ENCODE measurements at places on chromosomes 2 and 18.

DNA sequence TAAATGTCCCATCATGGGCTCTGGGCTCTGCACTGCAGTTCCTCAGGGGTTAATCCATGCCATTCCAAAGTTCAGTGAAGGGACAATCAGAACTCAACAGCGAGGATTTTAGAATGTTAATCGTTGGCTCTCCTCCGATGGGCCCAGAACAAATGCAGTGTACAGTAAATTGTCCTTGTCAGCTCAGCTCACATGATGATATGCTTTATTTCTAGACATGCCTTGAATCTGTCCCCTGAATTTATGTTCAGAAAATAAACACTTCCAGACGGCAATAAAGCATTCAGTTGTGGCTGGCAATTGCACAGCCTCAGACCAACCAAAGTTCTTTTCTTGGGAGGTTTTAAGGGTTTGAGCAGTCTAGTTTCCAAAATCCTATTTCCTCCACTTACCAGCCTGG lies 981.2 kb downstream of the BCL11A start:
- no peak for DNase-seq

DNA sequence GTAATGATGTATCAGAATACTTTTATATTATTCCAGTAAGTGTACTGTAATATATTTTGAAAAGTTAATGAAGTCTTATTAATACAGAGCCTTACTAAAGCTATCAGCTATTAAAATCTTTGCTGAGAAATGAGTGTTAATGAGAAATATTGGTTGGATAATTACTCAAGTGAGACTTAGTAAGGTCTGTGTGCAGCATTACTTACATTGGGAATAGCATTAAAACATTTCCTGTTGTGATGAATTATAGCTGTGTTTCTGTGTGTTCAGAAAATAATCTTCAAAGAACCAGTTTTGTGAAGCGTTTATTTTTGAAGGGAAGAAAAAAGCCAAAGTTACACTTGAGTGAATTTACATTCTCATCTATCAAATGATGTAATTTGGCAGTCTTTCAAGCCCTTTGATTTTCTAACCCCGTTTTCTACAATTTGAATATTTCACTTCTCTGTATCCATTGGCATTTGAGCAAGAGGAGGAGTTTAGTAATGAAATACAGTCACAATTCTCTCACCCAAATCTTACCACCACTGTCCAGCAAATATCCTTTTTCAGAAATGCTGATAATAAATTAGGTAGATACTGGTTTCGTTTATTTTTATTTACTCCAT lies 123.5 kb upstream of the BOD1L2 start:
- DNase-seq: no peak

GRCh38 chr2:221399183-221399582 lies 172.9 kb downstream of the EPHA4 start:
- DNase-seq: no peak

- DNase-seq: no peak
These were observed 480.6 kb downstream of the SPAG16 start for GRCh38 chr2:213764849-213765248.

- peak; percentile 68 for DNase-seq
These were observed 37.4 kb downstream of the DNMT3A start for GRCh38 chr2:25304321-25304720.

DNA sequence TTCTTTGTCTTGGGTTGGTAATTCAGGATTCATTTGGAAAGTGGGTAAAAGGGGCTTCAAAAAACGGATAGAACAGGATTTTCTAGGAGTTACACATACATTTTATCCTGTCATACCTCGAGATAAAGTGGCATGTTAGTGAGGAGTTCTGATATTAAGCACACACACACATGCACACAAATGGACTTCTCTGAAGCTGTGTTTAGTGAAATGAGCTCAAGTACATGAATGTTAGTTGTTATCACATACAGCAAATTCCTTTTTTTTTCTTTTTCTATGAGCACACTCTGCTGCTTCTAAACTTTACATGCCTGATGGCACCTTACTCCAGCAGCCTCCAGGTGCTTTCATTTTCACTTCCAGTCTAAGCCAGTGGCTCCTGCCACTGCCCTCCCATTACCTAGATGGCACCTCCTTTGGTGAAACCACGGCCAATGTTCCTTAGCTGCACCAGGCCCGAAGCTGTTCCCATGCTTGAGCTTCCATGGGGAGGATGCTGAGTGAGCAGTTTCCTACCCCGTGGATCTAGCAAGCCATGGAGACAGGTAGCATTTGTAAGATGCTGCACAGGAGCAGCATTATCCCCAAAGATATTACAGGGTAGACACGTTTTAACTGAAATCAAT lies 49.7 kb downstream of the STAT1 start:
- no peak for DNase-seq

DNA sequence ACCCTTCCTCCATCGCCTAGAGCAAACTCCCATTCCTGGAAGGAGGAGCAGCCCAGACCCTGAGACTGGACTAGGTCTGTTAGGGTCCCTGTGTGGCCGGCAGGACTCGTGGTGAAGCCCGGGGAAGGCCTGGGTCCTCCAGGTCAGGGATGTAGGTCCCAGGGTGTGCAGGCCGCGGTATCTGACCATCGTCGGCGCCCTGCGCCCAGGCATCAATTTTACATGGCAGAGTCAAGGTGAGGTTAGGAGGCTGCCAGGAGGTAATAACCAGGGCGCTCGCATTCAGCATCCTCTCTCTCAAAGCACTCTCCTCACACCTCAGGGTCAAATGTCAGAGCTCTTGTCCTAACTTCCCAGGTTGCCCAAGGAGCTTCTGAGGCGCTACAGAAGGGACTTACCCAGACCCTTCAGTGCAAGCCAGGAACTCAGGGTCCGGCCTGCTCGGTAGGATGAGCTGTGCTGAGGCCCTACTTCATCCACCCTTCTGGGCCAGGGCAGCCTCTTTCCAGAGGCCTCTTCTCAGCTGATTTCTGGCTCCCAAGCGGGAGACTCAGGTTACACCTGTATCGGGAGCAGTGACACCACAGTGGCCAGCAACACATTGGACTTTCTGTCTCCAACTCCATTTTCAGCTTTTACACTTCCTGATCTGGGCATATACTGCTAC lies 628 bp downstream of the SH2D6 start:
- DNase-seq: no peak

DNA sequence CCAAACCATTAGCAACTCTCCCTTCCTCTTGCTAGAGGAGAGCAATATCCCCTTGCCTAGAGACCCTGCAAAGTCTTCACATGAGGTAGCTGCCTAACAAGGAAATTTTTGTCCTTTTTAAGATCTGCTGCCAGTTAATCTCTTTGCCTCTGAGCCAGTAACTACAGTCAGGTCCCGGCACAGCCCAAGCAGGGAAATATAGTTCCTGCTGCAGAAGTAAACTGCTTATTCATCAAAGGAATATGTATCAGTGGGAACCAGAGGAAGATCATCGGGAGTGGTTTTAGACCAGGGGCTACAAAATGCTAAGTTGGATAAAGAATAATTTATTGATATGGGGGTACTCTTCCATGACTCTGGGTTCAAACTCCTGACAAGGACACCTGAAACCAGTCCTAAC lies 30.6 kb downstream of the CACNB4 start:
- DNase-seq: no peak

GRCh38 chr2:26668041-26668440 lies 24.5 kb upstream of the KCNK3 start:
- no peak for DNase-seq

DNA sequence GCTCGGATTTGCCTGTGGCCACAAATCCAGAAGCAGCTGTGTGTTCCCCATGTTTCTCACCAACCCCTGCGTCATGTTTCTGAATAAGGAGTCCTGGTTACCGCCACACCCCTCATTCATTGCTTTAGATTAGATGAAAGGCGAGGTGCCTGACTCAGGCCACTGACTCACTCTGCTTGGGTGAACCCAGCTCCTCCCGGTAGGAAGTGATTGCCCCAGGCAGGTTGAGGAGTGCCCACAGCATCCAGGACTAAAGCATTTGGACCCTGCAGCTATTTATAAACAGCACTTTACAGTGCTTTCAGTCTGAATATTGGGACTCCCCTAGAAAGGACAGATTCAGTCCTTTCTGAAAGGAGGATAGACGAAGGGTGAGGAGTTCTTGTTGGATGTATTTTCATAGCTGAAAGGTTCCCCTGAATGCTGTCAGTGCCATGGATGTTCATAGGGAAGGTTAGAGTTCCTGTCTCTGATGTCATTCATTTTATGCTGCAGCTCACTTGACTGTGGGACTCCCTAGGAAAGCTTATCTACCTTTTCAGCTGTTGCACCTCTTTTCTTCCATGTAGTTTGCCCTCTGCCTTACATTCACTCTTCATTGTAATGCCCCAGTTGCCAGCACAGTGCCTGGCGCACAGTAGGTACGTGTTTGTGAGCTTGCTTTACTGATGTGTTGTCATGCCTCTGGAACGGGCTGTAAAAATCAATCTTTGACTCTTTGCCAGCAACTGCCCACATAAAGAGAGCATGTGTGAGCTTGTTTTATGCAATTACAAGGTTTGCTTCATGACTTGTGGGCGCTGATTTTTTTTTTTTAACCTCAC lies 14.9 kb downstream of the ITGA6 start:
- DNase-seq: no peak

GRCh38 chr2:5176764-5177163 lies 515.4 kb upstream of the SOX11 start:
- DNase-seq: no peak

- DNase-seq: no peak
These were observed 3.3 kb upstream of the MTLN start for GRCh38 chr2:110215566-110216158.

GRCh38 chr2:21055451-21055850 lies 11.6 kb upstream of the APOB start:
- DNase-seq: no peak

- no peak for DNase-seq
These were observed 4.2 kb downstream of the UGT1A1 start for GRCh38 chr2:233764264-233764663.

DNA sequence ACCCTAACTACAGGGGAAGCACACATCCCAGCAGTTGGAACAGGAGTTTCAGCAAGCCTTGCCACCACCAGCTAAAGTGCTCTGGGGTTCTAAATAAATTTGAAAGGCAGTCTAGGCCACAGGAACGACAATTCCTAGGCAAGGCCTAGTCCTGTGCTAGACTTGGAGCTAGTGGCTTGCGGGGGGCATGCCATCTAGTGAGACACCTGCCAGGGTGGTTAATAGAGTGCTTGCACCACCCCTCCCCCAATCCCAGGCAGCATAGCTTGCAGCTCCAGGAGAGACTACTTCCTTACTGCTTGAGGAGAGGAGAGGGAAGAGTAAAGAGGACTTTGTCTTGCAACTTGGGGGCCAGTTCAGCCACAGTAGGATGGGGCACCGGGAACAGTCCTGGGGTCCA lies 101.8 kb downstream of the SLC39A10 start:
- no peak for DNase-seq

GRCh38 chr2:143553261-143553660 lies 424.0 kb downstream of the ARHGAP15 start:
- no peak for DNase-seq

GRCh38 chr2:46942891-46943626 lies 27.5 kb upstream of the MCFD2 start:
- no peak for DNase-seq

DNA sequence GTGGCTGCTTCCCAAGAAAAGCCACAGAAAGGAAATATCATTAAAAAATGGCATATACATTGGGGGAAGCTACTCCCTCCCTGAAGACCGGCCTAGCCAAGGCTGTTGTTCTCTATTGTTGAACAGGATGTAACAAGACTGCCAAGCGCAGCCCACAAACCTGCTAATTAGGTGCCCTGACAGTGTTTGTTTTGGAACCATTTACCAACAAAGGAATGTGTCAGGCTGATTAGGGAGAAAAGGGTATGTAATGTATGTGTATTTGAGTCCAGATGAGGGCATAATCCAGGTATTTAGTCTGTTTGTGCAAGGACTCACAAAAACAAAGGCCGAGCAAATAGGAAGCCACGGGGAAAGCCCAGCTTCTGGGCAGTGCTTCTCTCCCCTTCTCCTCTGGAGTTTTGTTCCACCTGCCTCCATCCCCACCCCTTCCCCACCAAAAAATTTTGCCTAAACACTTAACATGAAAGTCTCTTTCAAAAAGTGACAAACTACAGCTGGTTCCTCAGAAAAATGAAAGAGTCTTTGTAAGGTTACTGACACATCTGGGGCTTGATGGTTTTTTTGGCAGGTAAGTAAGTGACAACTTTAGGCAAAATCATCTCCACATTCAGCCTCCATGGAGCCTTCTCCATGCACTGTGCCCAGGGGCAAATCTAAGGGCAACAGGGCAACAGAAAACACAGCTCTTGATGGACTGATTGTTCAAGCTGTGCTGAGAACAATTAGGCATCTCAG lies 78.3 kb upstream of the FZD5 start:
- DNase-seq: no peak

DNA sequence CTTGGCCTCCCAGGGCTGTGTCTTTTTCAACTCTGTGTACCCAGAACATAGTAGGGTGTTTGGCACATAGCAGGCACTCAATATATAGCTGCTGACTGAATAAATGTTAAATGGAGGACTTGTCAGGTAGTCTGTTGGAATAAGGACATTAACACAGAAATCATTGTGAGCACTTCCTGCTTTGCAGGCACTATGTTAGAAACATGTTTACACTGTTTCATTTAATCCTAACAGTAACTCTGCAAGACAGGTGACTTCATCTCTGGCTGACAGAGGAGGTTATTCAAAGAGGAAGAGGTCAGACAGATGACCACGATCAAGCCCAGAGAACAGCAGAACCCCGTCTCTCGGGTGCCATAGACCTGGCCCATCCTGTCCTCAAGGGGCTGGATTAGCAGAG lies 28.0 kb upstream of the PIEZO2 start:
- no peak for DNase-seq

DNA sequence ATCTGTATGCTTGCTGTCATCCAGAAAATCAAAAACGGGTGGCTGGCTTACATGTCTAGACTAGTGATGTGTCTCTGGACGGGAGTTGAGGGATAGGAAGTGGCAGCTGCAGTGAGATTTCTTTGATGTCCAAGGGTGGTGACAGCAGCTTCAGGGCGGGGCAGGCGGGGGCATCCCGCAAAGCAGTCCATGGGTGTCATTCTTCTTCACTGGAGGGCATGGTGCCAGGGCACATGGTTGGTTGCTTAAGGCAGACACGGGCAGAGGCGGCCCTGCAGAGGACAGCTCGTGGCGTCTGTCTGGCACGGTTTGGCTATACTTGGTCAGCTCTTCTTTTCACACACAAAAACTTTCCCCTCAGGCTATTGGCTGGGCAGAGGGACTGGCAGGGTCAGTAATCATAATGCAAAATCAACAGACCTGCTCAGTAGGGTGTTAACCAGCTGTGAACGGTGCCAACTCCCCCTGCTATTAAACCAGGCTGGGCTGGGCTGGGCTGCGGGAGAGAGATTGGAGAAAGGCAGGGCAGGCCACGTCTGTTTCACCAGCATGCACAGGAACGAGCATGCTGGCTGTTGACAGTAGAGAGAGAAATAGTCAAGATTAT lies 63.7 kb downstream of the COL4A3 start:
- DNase-seq: no peak

DNA sequence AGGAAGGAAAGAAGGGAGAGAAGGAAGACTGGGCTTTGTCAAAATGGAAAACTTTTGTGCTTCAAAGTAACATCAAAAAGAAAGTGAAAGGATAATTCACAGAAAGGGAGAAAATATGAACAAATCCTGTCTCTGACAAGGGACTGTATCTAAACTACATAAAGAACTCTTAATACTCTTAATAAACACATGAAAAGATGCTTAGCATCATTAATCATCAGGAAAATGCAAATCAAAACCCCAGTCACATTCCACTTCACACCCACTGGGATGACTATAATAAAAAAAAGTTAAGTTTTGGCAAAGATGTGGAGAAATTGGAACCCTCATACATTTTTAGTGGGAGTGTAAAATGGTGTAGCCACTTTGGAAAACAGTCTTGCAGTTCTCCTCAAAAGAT lies 11.8 kb upstream of the ZFP36L2 start:
- no peak for DNase-seq

- peak; percentile 85 for DNase-seq
These were observed 275.3 kb upstream of the CCDC68 start for GRCh38 chr18:55234366-55235093.

GRCh38 chr2:241984658-241985057 lies 115.1 kb downstream of the RTP5 start:
- DNase-seq: no peak
